GM13976 (cell line): ENCODE measurements at places on chromosomes 4 and X.

- no peak for DNase-seq
These were observed 228.8 kb downstream of the NSUN7 start for GRCh38 chr4:40978548-40978947.

GRCh38 chr4:142452161-142452855 is 393.8 kb downstream of the INPP4B start:
- DNase-seq = no peak

DNA sequence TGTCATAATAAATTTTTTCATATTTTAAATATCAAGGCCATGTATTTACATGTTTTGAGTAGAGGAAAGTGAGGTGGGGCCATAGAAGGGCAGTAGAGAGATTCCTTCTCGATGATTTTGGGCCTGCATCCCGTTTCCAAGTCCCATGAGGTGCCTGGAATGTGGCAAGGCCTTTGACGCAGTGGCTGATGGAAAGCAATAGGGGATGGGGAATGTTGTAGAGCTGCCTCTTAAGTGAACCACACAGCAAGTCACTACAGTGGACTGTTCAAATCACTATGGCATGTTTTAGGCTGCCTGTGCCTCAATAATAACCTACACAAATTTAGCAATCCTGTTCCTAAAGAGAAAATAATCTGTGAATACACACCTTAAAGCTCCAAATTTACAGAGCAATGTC is 48.3 kb downstream of the ANXA5 start:
- DNase-seq = no peak

GRCh38 chr4:808860-809570 is 16.9 kb downstream of the CPLX1 start:
- no peak for DNase-seq

- no peak for DNase-seq
These were observed 10.6 kb upstream of the PYURF start for GRCh38 chr4:88533937-88534750.

GRCh38 chr4:144645102-144645630 is 790 bp upstream of the HHIP start:
- DNase-seq = peak; percentile 36

GRCh38 chrX:149230689-149231088 is 274.4 kb downstream of the IDS start:
- DNase-seq = no peak

DNA sequence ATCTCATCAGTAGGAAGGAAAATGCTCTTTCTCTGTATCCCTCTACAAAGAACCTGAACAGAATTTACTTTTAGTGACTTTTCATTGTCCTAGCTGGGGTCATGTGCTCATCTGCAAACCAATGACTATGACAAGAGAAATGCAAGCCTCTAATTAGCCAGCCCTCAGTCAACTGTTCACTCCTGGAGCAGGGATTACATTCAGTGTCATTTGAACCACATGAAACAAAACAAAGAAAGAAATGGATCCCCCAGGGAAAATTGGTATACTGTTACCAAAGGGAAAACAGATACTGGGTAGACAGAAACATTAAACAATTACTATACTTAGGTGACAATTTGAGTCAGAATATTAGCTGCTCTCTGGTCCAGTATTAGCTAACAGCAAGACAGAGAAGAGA is 173.6 kb downstream of the RCHY1 start:
- DNase-seq = no peak

GRCh38 chr4:105241451-105241850 is 94.8 kb downstream of the TET2 start:
- DNase-seq = no peak

DNA sequence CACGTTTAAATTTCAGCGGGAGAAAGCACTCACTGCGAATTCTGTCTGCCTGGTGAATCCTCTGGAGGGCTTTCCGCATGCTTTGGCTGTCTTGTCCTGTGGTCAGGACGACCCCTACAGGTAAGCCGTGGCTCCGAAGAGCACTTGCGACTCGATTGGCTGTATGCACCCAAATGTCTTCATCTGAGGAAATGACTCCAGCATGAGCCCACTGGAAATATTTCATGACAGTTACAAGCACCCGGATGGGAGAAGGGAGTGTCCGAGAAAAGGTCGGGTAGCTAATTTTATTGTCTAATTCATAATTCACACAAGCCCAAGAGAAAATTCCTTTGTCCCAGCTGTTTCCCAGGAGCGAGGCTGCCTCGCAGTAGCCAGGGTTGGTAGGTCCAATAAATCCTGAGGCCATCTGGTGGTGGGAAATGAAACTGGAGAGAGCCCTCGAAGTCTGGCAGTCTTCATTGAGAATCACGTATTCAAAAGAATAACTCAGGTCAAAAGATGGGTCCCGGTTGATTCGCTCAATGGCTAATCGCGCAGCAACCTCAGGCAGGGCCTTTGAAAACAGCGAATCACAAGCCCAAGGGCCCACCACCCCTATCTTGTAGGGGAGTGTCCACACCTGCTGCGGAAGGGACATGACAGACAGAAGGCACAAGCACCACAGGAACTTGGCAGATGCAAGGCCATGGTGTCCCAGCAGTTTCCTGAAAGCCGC is 6.6 kb downstream of the GUCY2F start:
- DNase-seq = no peak

- no peak for DNase-seq
These were observed 5.9 kb upstream of the NOCT start for GRCh38 chr4:139009702-139010101.

- DNase-seq = no peak
These were observed 439.4 kb upstream of the CPEB2 start for GRCh38 chr4:14562901-14563300.

- DNase-seq = no peak
These were observed 893 bp upstream of the GAB3 start for GRCh38 chrX:154751669-154752271.

GRCh38 chr4:11252149-11252548 is 176.5 kb downstream of the HS3ST1 start:
- DNase-seq = no peak

- DNase-seq = no peak
These were observed 9.5 kb downstream of the SLAIN2 start for GRCh38 chr4:48350871-48351270.

DNA sequence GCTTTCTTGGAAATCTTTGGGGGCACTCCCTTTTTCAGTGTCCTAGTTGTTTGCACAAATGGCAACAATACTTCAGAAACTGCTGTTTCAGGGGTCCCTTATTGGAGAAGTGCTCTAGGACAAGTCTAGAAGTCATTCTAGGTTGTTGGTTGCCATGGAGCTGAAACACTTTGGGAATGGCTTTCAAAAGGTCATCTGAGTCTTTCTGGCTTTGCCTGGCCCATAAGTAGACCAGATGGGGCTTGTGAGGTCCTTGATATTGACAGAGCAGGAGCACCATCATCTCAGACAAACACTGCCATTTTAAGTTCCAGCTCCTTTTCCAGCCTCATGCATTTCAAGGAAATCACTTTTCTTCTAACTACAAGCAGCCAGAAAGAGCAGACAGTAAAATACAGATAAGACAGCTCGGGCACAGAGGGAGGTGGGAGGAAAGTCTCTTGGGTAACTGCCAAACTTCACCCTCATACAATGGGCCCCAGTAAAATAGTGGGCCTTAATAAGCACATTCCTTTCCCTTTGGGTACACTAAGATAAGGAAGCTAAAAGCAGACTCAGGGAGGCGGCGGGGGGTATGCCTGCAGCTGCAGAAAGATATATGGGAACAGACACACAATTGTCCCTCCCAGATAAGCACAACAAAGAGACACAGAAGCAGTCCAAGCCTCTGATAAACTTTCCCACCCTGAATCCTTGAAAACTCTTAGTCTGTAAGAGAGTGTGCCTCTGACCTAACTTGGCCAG is 8.5 kb upstream of the NXF3 start:
- DNase-seq = no peak

GRCh38 chr4:47490550-47490949 is 5.5 kb downstream of the ATP10D start:
- DNase-seq = no peak

- DNase-seq = no peak
These were observed 424.2 kb downstream of the PDGFC start for GRCh38 chr4:156547439-156547838.

DNA sequence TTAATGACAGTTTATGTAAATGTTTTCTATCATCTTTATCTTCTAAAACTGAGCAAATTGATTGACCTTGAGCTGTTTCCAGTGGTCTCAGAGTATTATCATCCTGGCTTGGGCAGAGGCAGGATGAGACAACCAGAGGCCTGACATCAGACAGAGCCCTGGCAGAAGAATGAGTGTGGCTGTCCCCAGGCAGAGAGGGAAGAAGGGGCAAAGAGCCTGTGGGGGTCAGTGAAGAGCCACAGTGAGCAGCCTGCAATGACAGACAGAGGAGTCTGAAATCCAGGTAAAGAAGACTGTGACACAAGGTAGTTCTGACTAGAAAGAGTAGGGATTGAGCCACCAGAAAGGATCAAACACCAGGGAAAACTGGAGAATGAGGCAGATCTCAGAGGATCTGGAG is 182.4 kb upstream of the ARSJ start:
- no peak for DNase-seq

GRCh38 chr4:126455865-126456264 is 1141.1 kb downstream of the FAT4 start:
- no peak for DNase-seq

GRCh38 chr4:1151541-1151940 is 20.8 kb downstream of the SPON2 start:
- DNase-seq = no peak

GRCh38 chr4:180169394-180169793 is 2073.8 kb upstream of the TENM3 start:
- no peak for DNase-seq

DNA sequence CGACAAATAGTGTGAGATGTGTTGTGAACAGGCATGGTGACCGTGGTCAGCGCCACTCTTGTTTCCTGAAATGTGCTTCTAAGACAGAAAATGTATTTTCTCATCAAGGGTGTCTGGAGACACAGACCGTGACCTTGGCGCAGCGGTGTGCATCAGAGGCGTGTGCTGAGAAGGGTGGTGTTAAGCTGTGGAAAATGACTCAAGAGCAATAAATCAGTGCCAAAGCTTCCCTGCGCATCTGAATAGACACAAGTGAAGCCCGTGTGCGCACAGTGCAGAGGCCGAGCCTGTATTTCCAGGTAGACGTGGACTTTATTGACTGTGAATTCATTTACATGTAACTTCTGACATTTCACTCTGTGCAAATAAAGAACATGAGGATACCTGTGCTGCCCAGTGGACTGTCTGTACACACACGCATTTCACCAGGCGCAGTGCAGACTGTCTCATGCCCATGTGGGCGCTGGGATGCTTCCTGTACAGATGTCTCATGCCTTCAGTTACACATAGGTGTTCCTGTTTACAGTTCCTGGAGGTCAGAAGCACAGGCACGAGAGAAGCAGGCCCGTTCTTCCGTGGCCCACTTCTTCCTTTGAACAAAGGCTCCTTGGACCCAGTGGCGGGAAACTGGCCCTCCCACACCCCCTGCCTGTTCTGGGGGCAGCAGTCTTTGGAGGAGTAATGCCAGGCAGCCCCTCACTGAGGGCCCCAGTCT is 31.9 kb downstream of the NSG1 start:
- DNase-seq = no peak

GRCh38 chr4:112213856-112214255 is 17.7 kb upstream of the AP1AR start:
- no peak for DNase-seq

DNA sequence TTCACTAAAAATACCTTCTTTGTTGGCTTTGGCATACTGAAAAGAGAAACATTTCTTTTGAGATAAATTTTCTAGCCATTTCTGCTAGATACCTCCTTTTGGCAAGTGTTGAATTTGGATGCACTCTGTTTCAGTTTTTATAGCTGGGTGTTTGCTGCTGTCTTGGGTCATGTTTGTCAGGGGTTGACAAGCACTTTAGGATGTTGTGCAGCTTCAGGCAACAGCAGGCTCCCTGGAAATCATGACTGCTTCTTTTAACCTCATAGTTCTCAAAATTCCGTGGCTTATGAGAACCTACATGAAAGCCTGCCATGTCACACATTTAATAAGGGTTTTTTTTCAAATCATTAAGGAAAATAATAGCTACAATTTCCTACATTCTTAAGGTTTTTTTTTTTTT is 36.7 kb downstream of the CCSER1 start:
- DNase-seq = no peak

GRCh38 chr4:53012738-53013137 is 150.6 kb downstream of the RASL11B start:
- DNase-seq = no peak

DNA sequence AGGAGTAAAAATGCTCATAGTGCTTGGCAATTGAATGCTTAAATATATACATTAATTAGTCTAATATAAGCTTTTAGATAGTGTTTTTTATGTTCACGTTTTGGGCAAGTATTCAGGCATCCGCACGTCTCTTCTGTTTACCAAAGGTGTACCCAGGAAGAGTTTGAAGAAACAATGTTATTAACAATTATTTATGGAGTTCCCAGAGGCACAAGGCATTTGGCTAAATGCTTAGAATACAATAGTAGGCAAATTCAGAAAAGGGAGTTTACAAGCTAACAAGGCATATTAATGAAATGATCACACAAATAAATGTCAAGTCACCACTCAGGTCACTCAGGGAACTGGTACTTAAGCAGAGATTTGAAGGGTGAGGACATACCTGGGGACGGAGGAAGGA is 294.8 kb downstream of the TENM3 start:
- DNase-seq = no peak

DNA sequence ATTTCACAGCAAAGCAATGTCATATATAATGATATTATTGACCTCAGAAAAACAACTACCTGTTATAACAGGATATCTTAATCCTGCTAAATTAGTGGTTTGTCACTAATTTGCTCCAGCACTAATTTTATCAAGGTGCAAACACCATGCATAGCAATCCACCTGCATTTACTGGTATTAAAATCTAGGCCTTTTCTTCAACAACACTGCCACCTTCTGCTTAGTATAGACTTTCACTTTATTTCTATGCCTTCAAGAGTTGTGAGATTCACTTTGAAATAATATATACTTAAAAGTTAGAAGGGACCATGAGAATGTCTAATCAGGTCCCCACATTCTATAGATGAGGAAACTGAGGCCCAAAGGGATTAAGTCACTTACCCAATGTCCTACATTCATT is 82.1 kb upstream of the IQCM start:
- DNase-seq = no peak

DNA sequence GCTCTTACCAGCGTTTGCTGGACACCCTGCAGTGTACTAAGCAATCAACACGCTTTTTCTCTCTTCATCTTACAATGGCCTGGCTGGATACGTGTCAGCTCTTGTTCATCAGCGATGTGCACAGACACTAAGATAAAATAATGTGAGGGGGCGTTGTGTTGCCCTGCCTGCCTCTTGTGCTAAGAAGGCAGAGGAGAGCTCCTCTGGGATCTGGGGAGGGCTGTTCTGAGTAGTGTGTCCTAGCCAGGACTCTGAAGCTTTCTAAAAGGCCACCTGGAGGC is 49.7 kb downstream of the NELFA start:
- no peak for DNase-seq

DNA sequence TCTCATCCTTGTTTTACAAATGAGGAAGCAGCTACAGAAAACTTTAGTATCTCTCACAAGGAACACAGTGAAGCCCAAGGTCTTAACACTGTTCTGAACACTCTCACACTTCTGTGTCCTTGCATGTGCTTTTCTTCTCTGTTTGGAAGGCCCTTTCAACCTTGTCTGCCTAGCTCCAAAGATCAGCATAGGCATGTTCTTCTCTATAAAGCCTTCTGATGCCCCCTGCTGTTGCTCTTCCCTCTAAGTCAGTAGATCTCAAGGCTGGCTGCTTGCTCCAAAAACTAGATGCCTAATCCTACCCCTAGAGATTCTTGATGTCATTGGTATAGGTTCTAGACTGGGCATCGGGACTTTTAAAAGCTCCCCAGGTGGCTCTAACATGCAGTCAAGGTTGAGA is 5.9 kb downstream of the APOO start:
- DNase-seq = peak; percentile 60

- peak; percentile 88 for DNase-seq
These were observed 23.7 kb upstream of the PNMA3 start for GRCh38 chrX:153032397-153033118.
